ENCODE measurements at places on chromosomes 13 and 19. TPM values are rescaled to one million over a fixed set of nuclear protein-coding genes. Genes with fewer than 3 reads are reported as not detected.

- H3K4me1 ChIP-seq = no peaks in the 10 kb centered on the region
- no peak for DNase-seq
- peaks cover 9% of the 10 kb centered on the region for H3K27me3 ChIP-seq
- no peaks in the 10 kb centered on the region for H3K36me3 ChIP-seq
- no peak overlapping the region for H3K27ac ChIP-seq
Observed at GRCh38 chr19:31171936-31172335, 177.3 kb downstream of the TSHZ3 start.

GRCh38 chr19:18344582-18344950, 4.2 kb downstream of the PGPEP1 start:
- H3K4me1 ChIP-seq = peaks cover 44% of the 10 kb centered on the region
- peak overlapping the region; percentile 60 for H3K4me3 ChIP-seq
- no peak for DNase-seq
- H3K36me3 ChIP-seq = no peaks in the 10 kb centered on the region
- H3K27ac ChIP-seq = peak overlapping the region; percentile 78

- peaks cover 5% of the 10 kb centered on the region for H3K27me3 ChIP-seq
- peak within 1 kb of the TSS; percentile 92 for H3K4me3 ChIP-seq
- H3K36me3 ChIP-seq = no peaks in the 10 kb centered on the region
- DNase-seq = peak; percentile 71
- H3K4me1 ChIP-seq = peaks cover 63% of the 10 kb centered on the region
- H3K27ac ChIP-seq = peak within 1 kb of the TSS; percentile 95
Observed at GRCh38 chr19:6739390-6739882, at the start of gene TRIP10. TSS of gene TRIP10 (plus strand) at chr19:6739680. CDS start at chr19:6739762, 82 bp downstream.

DNA sequence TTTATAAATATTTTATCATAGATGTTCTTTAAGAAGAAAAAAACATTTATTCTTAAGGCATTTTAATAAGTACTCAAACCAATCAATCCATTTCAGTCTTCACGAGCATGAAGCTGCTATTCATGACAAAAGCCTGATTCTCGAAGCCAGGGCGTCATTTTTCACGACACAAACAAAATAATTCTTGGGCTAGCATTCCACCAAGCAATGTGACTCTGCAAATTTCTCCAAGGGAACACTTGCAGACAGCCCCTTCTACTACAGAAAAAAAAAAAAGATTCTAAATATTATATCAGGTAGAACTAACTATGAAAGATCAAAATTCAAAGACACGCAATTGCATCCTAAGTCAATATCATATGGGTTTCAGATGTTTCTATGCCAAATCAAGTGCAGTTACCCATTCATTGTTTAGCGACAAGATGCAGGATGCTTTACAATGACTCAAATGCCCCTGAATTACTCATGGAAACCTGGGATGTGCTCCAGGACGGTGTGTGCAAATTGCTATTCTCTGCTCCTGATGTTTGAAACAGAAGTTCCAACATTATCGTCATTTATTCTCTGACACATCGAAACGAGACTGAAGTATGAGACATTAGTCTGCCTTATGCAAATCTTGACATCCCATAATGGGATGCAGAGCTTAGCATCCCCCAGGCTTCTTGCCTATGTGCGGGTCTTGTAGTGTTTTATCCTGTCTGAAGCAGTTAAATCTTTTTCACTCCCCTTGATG, 517.7 kb downstream of the MYO16 start:
- no peak overlapping the region for H3K27ac ChIP-seq
- H3K27me3 ChIP-seq = no peaks in the 10 kb centered on the region
- no peak for DNase-seq
- H3K4me3 ChIP-seq = no peak overlapping the region

DNA sequence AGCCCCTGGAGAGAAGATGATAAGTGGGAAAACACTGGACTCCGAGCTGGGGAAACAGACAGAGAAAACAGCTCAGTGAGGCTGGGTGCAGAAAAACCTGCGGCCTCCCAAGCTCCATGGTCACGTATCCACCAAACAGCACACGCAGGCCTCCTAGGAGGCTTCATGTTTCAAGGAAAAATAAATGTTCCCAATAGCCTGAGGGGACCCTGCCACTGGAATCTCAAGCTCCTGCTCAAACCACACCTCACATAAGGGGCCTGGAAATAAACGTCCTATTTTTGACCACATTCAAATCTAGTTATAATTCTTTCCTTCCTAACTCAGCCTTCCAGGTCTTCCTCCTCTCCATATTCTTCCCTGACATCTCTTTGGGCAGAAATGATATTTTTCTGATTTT, 225.7 kb downstream of the ABCC4 start:
- no peak overlapping the region for H3K4me3 ChIP-seq
- H3K4me1 ChIP-seq = peaks cover 9% of the 10 kb centered on the region
- H3K36me3 ChIP-seq = peaks cover 39% of the 10 kb centered on the region
- no peak overlapping the region for H3K27ac ChIP-seq
- DNase-seq = no peak

DNA sequence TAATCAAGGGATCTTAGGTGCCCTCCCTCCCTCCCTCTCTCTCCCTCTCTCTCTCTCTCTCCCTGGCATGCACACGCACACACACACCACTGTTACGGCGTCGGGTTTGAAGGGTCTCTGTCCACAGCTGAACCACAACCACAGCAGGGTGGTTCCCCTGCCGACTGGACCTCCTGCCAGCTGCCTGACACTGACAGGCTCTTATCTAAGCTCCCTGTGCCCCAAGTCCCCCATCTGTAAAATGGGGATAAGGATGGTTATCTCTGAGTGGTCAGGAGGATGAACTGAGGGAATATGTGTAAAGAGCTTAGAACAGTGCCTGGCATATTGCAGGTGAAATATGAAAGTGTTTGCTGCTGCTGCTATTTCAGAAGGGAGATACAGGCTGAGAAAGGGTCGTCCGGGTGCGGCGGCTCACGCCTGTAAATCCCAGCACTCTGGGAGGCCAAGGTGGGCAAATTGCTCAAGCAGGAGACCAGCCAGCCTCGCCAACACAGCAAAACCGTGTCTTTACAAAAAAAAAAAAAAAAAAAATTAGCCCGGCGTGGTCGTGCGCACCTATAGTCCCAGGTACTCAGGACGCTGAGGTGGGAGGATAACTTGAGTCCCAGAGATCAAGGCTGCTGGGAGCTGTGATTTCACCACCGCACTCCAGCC, 852 bp upstream of the SHISA7 start:
- H3K4me1 ChIP-seq = peaks cover 10% of the 10 kb centered on the region
- H3K27me3 ChIP-seq = peaks cover 75% of the 10 kb centered on the region
- H3K36me3 ChIP-seq = peaks cover 4% of the 10 kb centered on the region

DNA sequence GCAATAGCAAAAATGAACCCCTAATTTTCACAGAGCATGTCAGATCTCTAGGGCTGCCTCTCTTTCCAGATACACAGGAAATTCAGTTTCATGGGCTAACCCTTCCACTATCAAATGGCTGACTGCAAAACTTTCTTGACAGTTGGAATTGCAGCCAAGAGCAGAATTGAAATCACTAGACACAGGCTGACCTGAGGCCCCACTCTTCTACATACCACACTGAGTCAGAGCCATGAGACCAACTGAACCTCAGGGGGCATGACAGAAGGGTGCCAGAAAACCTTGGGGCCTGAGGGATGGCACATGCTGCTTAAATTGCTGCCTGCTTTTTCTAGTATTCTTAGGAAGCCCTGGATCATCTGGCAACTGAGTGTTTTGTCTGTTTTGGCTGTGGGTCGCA, 1.7 kb upstream of the DLEU7 start:
- H3K36me3 ChIP-seq = peaks cover 5% of the 10 kb centered on the region
- DNase-seq = no peak
- no peak overlapping the region for H3K4me3 ChIP-seq
- peaks cover 21% of the 10 kb centered on the region for H3K4me1 ChIP-seq
- peaks cover 42% of the 10 kb centered on the region for H3K27me3 ChIP-seq
- H3K27ac ChIP-seq = no peak overlapping the region

- peak overlapping the region; percentile 20 for H3K27ac ChIP-seq
- H3K4me3 ChIP-seq = peak overlapping the region; percentile 66
- peaks cover 14% of the 10 kb centered on the region for H3K4me1 ChIP-seq
Observed at GRCh38 chr13:59111751-59112171, 1052.0 kb downstream of the DIAPH3 start.

DNA sequence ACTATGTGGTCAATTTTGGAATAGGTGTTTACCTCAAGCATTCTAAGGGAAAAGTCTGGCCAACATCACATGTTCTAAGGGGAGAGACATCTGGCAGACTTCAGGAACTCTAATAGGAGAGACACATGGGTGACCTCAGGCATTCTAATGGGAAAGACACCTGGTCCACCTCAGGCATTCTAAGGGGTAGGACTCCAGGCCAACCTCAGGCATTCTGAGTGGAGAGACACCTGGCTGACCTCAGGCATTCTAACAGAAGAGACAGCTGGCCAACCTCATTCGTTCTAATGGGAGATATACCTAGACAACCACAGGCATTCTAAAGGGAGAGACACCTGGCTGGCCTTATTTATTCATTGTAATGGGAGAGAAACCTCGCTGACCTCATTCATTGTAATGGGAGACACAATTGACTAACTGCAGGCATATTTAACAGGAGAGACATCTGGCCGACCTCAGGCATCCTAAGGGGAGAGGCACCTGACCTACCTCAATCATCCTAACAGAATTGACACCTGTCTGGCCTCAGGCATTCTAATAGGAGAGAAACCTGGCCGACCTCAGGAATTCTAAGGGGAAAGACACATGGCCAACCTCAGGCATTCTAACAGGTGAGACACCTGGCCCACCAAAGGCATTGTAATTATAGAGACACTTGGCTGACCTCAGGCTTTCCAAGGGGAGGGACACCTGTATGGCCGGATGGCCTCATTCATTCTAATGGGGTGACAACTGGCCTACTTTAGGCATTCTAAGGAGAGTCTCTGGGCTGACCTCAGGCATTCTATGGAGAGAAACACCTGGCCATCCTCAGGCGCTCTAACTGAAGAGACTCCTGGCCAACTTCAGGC, 1346.8 kb downstream of the UQCRFS1 start:
- no peaks in the 10 kb centered on the region for H3K4me1 ChIP-seq
- H3K27me3 ChIP-seq = no peaks in the 10 kb centered on the region
- no peak overlapping the region for H3K4me3 ChIP-seq
- no peak overlapping the region for H3K27ac ChIP-seq

DNA sequence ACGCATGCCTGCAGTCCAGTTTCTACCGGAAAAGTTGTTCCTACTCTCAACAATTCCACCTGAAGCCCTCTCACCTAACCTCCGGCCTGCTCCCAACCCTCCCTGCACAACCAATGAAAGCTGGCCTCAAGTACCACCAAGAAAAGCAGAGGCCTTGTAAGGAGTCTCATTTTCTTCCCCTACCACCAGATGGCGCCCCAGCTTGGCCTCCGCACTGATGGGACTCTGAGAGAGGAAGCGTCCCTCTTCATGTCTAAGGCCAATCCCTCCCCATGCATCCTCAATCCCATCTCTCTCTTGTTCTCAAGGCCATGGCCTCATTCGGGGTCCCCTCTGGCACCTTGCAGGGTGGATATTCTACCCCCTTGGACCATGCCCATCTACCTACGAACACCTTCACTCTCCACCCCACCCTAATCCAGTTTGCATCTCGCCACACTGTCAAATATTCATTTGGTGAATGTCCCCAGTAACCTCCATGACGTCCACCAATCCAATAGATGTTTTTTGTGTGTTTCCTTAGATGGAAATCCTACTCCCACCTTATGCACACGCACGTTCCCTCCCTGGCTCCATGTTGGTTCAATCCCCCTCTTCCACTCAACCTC, 412.8 kb downstream of the ZNF536 start:
- peak; percentile 47 for DNase-seq
- no peak overlapping the region for H3K27ac ChIP-seq
- no peaks in the 10 kb centered on the region for H3K4me1 ChIP-seq

DNA sequence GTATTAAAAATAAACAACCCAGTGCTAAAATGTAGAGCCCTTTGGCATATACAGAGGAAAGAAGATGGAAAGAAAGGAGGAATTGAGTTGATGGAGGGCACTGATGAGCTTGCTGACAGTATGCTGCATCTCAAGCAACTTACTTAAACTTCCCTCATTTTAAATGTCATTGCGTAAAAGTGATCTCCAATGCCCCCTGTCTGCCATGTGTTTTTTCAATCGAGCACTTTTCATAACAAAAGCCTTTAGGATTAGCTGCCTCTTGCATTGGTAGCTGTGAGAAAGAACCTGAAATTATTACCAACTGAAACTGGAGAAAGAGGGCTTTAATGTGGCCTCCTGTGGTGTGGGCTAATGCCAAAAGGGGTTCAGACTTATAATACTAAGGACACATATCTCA, 541.6 kb downstream of the SUCLA2 start:
- no peak overlapping the region for H3K27ac ChIP-seq
- peaks cover 16% of the 10 kb centered on the region for H3K4me1 ChIP-seq
- no peaks in the 10 kb centered on the region for H3K36me3 ChIP-seq

DNA sequence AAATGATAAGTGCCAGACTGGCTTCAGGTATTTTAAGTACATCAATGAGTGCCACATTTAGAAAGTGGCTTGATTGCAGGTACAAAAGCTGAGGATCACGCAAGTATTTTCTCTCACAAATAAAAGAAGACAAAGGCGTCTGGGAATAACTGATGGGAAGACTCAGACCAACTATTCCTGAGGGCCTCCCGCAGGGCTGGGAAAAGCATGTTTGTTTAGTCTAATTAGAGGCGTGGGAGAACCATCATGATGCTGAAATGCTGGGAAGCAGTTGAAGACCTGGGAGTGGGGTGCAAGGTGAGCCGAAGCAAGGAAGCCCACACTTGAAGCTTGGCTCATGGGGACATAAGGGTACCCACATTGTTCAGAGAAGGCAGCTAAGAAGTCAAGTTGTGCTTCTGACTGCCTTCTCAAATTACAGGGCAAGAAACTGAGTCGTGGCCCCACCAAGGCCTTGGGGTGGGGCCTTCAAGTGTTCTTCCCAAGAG, 536.0 kb downstream of the MYO16 start:
- H3K36me3 ChIP-seq = no peaks in the 10 kb centered on the region
- H3K27me3 ChIP-seq = no peaks in the 10 kb centered on the region
- H3K27ac ChIP-seq = no peak overlapping the region
- peaks cover 17% of the 10 kb centered on the region for H3K4me1 ChIP-seq
- no peak for DNase-seq

GRCh38 chr13:41019011-41019487, at the start of gene ELF1:
TSS of gene ELF1 (minus strand) at chr13:41019316. CDS start at chr13:40982054, 37,262 bp downstream.
- no peaks in the 10 kb centered on the region for H3K27me3 ChIP-seq
- no peaks in the 10 kb centered on the region for H3K36me3 ChIP-seq
- no peak for DNase-seq
- H3K4me1 ChIP-seq = peaks cover 23% of the 10 kb centered on the region
- no peak within 1 kb of the TSS for H3K4me3 ChIP-seq

- H3K4me3 ChIP-seq = peak overlapping the region; percentile 84
- H3K27ac ChIP-seq = no peak overlapping the region
- H3K36me3 ChIP-seq = no peaks in the 10 kb centered on the region
- peaks cover 13% of the 10 kb centered on the region for H3K4me1 ChIP-seq
- no peak for DNase-seq
Observed at GRCh38 chr19:5717215-5717935, 2.6 kb downstream of the LONP1 start.

GRCh38 chr13:78520425-78520824, 82.9 kb downstream of the POU4F1 start:
- no peak overlapping the region for H3K27ac ChIP-seq
- no peak overlapping the region for H3K4me3 ChIP-seq
- H3K4me1 ChIP-seq = no peaks in the 10 kb centered on the region
- DNase-seq = no peak

Gene VAV1
- total RNA-seq = not detected

Gene OR2Z1
- total RNA-seq = not detected

Gene HIPK4
- 0.30 TPM for total RNA-seq

Gene CEACAM16
- total RNA-seq = not detected

Gene ZNF850
- total RNA-seq = 13.5 TPM
